ENCODE measurements at places on chromosomes 7 and 10. TPM values are rescaled to one million over a fixed set of nuclear protein-coding genes. Genes with fewer than 3 reads are reported as not detected.

GRCh38 chr10:73788864-73789658 is 3.7 kb downstream of the ZSWIM8 start:
- no peak for DNase-seq

GRCh38 chr7:81232084-81232799 is 313.4 kb upstream of the SEMA3C start:
- DNase-seq = peak; percentile 43

DNA sequence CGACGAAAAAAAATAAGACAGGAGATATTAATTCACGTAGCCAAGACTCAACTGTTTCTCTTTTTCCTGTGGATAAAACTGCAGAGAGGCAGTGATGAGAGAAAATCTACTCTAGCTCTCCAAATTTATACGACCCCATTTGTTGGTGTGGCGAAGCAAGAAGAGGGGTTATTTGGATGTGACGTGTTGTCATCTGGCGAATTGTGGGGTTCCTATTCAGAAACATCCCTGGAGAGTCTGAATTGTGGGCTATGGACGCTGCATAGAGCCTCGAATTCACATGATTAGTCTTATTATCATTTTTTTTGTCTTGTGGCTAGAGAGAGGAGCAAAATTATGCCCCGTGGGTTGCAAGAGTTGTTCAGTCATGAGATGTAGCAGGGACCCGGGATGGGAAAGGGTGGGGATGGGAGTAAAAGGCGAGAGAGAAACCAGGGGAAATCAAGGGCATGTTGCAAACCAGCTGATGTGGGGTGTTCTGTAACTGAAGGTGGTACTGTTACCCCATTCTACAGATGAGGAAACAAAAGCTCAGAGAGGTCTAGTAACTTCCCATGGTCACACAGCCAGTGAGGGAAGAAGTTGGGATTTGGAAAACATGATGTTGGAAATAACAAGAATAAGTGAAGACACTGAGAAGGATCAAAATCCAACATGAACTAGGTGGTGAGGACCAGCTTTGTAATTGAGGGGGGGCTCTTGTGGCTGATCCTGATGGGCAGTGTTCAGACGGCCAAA is 69.2 kb upstream of the SFMBT2 start:
- DNase-seq = no peak

- no peak for DNase-seq
These were observed 261.4 kb upstream of the ZWINT start for GRCh38 chr10:56622335-56622973.

DNA sequence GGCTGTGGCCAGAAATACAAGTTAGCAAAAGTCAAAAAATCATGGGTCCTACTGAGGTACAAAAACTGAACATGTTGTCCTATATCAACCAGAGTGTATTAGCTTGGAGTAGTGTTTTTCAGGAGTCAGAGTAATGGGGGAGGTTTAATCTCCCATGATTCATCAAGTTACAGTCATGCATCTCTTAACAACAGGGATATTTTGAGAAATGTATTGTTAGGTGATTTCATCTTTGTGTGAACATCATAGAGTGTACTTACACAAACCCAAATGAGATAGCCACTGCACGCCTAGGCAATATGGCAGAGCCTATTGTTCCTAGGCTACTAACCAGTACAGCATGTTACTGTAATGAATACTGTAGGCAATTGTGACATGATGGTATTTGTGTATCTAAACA is 14.9 kb upstream of the TES start:
- no peak for DNase-seq

Gene TUBAL3
- 0.43 TPM for polyA plus RNA-seq

DNA sequence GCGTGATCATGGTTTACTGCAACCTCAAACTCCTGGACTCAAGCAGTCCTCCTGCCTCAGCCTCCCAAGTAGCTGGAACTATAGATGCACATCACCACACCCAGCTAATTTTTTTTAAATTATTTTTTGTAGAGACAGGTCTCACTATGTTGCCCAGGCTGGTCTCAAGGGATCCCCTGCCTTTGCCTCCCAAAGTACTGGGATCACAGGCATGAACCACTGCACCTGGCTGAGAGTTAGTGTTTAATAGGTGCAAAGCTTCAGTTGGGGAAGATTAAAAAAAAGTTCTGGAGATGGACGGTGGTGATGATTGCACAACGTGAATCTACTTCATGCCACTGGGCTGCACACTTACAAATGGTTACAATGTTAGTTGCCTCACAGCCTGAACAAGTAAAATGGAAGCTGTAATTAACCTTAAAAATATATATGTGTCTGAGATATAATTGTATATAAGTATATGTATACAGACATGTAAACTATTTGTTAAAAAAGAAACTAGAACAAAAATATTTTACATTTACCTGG is 106.4 kb upstream of the ZNF438 start:
- DNase-seq = no peak

Gene ZNF804B
- polyA plus RNA-seq = 0.02 TPM

DNA sequence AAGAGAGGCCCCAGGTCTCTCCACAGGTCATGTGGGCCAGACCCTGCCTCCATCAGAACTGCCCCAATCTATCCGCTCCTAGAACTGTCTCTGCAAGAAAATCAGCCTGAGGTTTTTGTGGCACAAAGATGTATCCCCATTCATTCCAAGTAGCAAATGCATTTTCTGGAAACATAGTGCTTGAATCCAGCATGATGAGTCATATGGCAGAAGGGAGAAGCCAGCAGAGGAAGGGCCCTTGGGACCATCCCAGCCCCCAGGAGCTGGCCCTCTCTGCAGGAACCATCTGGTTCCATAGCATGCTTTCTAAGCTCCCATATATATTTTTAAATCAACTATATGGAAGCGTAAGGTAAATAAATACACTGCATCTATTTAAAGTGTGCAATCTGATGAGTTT is 563.2 kb downstream of the GALNT17 start:
- no peak for DNase-seq

GRCh38 chr7:94421681-94422080 is 27.0 kb downstream of the COL1A2 start:
- DNase-seq = no peak

GRCh38 chr7:2893411-2893861 is 49.3 kb upstream of the GNA12 start:
- no peak for DNase-seq

Gene FKBP14
- 3.8 TPM for polyA plus RNA-seq

GRCh38 chr10:113397047-113397446 is 155.8 kb upstream of the HABP2 start:
- DNase-seq = no peak

Gene SEMA4G
- polyA plus RNA-seq = 3.2 TPM

DNA sequence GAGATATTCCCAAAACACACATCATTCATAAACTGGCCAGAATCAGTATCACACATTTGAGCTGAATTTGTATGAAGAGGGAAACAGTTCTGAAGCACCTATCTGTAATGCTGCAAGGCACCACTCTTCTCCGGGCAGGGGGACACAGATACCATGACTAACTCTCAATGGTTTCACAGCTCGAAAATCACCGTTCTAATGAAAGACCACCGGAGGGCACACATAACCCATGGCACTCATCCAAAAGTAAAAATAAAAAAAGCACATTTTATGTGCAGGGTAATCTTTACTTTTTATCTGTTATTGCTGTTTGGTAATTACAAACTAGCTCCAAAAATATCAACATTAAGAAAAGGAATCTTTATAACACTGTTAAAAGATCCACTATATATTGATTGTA is 137.5 kb downstream of the PARD3 start:
- DNase-seq = no peak

DNA sequence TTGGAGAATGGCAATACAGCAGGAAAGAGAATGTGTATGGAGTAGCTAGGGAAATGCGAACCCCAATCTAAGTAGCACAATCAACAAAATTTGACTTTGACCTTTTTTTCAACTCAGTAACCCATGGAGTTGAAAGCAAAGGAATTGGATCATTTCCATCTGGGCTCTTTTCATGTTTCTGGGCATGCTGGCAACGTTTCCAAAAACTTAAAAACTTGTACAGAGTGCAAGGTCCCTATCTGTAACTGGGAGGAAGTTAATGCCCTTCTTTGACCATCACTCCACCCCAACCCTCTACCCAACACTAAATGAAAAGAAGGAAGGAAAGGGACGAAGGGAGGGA is 1.3 kb upstream of the HIBADH start:
- DNase-seq = no peak

DNA sequence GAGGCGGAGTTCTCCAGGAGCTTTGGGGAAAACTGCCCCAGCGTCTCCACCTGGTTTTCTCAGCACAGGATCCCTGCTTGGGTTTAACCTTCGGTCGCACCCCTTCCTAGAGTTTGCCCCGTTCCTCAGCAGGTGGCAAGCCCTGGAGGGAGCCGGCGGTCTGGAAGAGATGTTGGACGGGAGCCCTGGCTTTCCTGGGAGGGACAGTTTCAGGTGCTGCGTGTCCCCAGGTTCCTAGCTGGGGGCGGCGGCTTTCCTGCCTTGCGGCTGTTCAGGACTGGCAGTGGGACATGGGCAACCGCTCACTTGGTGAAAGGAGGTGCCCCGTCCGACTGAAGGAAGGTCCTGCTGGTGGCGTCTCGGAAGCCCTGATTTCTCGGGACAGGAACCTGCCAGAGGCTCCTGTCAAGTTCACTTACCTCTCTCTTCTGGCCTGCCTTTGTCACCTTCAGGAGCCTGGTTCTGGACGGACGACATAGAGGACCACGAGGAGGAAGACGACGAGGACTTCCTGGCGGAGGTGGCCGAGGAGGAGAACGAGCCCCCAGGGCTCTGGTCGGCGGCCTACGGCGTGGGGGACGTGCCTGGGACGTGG is 14.8 kb downstream of the ZNF316 start:
- DNase-seq = no peak

- DNase-seq = no peak
These were observed 54.6 kb downstream of the VSTM2A start for GRCh38 chr7:54596747-54597146.

Gene TRIM73
- polyA plus RNA-seq = 1.0 TPM

GRCh38 chr7:91156316-91157185 is 107.7 kb upstream of the FZD1 start:
- no peak for DNase-seq

DNA sequence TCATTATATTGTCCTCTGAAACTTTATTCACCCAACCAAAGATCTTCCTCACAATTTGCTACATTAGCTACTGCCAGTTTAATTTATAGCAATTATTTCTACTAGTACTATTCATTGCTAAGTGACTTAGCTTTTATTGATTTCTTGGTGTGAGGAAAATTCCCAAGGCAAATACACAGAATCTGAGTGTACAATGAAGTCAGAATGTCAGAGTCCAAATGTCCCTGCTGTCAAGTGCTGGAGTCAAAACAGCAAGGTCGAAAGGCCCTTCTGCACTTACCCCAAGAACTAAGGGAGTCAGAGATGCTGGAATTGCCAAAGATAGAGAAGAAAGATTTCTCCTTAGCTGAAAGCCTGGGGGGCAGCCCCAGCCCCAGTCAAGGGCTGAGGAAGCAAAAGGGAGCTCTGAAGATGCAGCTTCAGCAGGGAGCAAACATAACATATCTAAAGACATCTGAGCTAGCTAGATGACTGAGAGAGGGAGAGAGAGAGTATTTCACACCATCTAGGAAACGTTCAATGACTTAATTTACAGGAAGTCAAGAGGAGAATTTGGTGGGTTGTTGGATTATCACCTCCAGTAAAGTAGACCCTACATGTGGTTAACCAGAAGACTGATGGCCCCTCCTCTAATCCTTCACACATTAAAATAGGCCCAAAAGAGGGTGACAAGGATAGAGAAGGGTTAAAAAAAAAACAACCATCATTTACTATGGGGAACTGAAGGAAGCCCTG is 36.6 kb upstream of the SAMD8 start:
- no peak for DNase-seq

GRCh38 chr10:34018129-34018528 is 683.7 kb upstream of the NRP1 start:
- no peak for DNase-seq

Gene PAPSS2
- 5.0 TPM for polyA plus RNA-seq

DNA sequence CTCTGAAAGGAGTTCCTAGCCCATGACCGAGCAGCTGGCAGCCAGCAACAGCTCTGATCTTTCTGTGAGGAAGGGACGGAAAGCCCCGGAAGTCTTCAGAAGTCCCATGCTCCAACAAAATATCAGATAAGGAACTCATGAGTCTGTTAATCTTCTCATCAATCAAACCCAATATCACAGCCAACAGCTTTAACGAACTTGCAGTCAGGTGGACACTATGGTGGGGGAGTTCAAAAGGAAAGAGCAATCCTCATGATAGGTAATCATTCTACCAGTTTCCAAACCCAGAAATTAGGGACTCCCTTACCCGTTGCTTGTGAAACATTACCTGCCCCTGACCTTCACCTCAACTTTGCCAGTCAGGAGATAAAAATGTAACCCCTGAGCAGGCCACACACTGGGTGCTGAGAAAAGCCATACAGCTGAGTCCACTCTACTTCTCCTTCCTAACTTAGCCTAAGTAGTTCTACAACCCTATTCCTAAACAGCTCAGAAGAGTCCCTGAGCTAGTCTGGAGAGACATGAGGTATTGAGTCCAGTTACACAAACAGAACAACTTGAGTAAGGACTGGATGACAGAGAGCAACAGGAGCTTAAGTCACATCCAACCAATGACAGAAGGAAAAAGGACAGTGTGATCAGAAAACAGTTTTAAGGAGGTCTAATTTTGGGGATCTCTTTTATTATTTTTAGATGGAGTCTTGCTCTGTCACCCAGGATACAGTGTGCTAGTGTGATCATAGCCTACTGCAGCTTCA is 2.2 kb downstream of the NDST2 start:
- no peak for DNase-seq

GRCh38 chr10:5685764-5686240 is 1.2 kb downstream of the TASOR2 start:
- no peak for DNase-seq

Gene LIPF
- polyA plus RNA-seq = 0.57 TPM

- DNase-seq = no peak
These were observed 10.4 kb downstream of the PSD start for GRCh38 chr10:102408131-102408727.

Gene GIMAP8
- 12.2 TPM for polyA plus RNA-seq

DNA sequence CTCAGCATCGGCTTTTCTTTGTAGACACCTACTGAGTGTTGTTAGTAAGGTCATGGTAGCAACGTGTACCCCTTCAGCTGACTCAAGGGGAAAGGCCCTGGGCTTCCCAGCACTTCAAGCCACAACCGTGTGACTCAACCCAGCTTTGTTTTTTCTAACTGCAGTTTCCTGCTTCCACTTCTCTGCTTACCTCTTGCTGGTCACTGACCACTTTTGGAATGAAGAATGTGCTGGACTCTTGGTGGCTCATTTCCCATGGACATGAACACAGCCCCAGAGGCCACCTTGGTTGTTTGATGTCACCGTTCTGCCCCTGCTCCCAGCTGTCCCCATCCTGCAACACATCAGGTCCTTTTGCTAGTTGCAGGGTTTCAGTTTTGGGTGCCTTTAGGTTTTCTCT is 69.5 kb upstream of the ZNF438 start:
- no peak for DNase-seq

GRCh38 chr10:112880633-112881530 is 69.2 kb upstream of the TCF7L2 start:
- no peak for DNase-seq
